Activated CD8-positive, alpha-beta T cell treated with anti-CD3 and anti-CD28 coated beads, Interleukin-2, amount 10 ng/mL, durations not matched to agents 7 days and 5 days (primary cell): ENCODE measurements at places on chromosomes 16 and 17. TPM values are rescaled to one million over a fixed set of nuclear protein-coding genes. Genes with fewer than 3 reads are reported as not detected.

GRCh38 chr16:73558219-73558618 lies 510.3 kb upstream of the ZFHX3 start:
- H3K4me3 ChIP-seq, result no peak overlapping the region
- H3K4me1 ChIP-seq, result no peaks in the 10 kb centered on the region
- H3K27ac ChIP-seq, result no peak overlapping the region
- H3K27me3 ChIP-seq, result no peaks in the 10 kb centered on the region
- no peaks in the 10 kb centered on the region for H3K36me3 ChIP-seq
- no peak for DNase-seq

GRCh38 chr16:63283721-63284120 lies 1247.5 kb upstream of the CDH8 start:
- no peaks in the 10 kb centered on the region for H3K36me3 ChIP-seq
- no peak overlapping the region for H3K27ac ChIP-seq
- no peak overlapping the region for H3K4me3 ChIP-seq
- DNase-seq, result no peak

GRCh38 chr16:31471875-31472708 lies at the start of gene TGFB1I1:
Gene TGFB1I1, plus strand, starts transcription at chr16:31472152. Its CDS starts 37 bp downstream, at chr16:31472189.
- H3K27ac ChIP-seq, result no peak within 1 kb of the TSS
- no peak for DNase-seq
- peaks cover 35% of the 10 kb centered on the region for H3K27me3 ChIP-seq

GRCh38 chr17:76246080-76247066 lies 6.1 kb upstream of the RNF157 start:
- H3K4me3 ChIP-seq, result peak overlapping the region; percentile 62
- peaks cover 3% of the 10 kb centered on the region for H3K36me3 ChIP-seq
- no peaks in the 10 kb centered on the region for H3K27me3 ChIP-seq
- H3K27ac ChIP-seq, result peak overlapping the region; percentile 91
- H3K4me1 ChIP-seq, result peaks cover 84% of the 10 kb centered on the region

SDK2 gene
- total RNA-seq, result 20.0 TPM

RANBP10 gene
- 30.5 TPM for total RNA-seq

ZP2 gene
- total RNA-seq, result not detected

- no peak overlapping the region for H3K4me3 ChIP-seq
- no peak for DNase-seq
- no peaks in the 10 kb centered on the region for H3K27me3 ChIP-seq
- H3K4me1 ChIP-seq, result no peaks in the 10 kb centered on the region
- H3K36me3 ChIP-seq, result peaks cover 3% of the 10 kb centered on the region
- no peak overlapping the region for H3K27ac ChIP-seq
Observed at GRCh38 chr17:64229815-64230728, 33.0 kb downstream of the TEX2 start.

GRCh38 chr17:43531955-43532354 lies 14.2 kb downstream of the ETV4 start:
- no peaks in the 10 kb centered on the region for H3K27me3 ChIP-seq
- H3K27ac ChIP-seq, result no peak overlapping the region
- H3K36me3 ChIP-seq, result peaks cover 5% of the 10 kb centered on the region
- no peak for DNase-seq

GRCh38 chr17:76683921-76684745 lies 26.6 kb downstream of the MXRA7 start:
- peaks cover 2% of the 10 kb centered on the region for H3K27me3 ChIP-seq
- H3K4me1 ChIP-seq, result peaks cover 10% of the 10 kb centered on the region
- no peak overlapping the region for H3K4me3 ChIP-seq
- no peak overlapping the region for H3K27ac ChIP-seq
- peaks cover 2% of the 10 kb centered on the region for H3K36me3 ChIP-seq
- no peak for DNase-seq

ABCA8 gene
- total RNA-seq, result not detected

ODAD4 gene
- total RNA-seq, result 0.97 TPM

KLHL10 gene
- not detected for total RNA-seq

DNA sequence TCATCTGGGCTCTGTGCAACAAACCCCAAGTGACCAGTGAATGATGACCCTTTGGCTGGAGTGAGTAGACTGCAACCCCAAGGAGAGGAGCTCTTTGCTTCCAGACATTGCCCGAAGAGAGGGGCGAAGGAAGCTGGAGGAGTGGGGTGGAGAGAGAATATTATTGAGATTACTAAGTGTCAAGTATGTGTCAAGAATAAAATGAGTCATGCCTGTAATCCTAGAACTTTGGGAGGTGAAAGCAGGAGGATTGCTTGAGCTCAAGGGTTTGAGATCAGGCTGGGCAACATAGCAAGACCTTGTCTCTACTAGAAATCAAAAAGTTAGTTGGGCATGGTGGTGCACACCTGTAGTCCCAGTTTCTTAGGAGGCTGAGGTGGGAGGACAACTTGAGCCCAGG lies 142.0 kb upstream of the CCL2 start:
- H3K4me1 ChIP-seq, result no peaks in the 10 kb centered on the region
- no peak for DNase-seq
- H3K4me3 ChIP-seq, result no peak overlapping the region
- H3K27ac ChIP-seq, result no peak overlapping the region

GRCh38 chr17:38746004-38746848 lies 1.9 kb downstream of the PCGF2 start:
- DNase-seq, result no peak
- no peak overlapping the region for H3K27ac ChIP-seq
- peaks cover 55% of the 10 kb centered on the region for H3K27me3 ChIP-seq
- no peaks in the 10 kb centered on the region for H3K36me3 ChIP-seq
- H3K4me1 ChIP-seq, result peaks cover 44% of the 10 kb centered on the region
- peak overlapping the region; percentile 34 for H3K4me3 ChIP-seq

- H3K27me3 ChIP-seq, result no peaks in the 10 kb centered on the region
- H3K4me3 ChIP-seq, result no peak overlapping the region
- no peaks in the 10 kb centered on the region for H3K4me1 ChIP-seq
- no peak overlapping the region for H3K27ac ChIP-seq
Observed at GRCh38 chr16:11950388-11950787, 8.5 kb upstream of the NPIPB2 start.

- no peaks in the 10 kb centered on the region for H3K27me3 ChIP-seq
- peak overlapping the region; percentile 98 for H3K27ac ChIP-seq
- peaks cover 38% of the 10 kb centered on the region for H3K36me3 ChIP-seq
- H3K4me3 ChIP-seq, result peak overlapping the region; percentile 86
- H3K4me1 ChIP-seq, result peaks cover 91% of the 10 kb centered on the region
- peak; percentile 82 for DNase-seq
Observed at GRCh38 chr17:416293-417206, 63.9 kb upstream of the RPH3AL start.

DNA sequence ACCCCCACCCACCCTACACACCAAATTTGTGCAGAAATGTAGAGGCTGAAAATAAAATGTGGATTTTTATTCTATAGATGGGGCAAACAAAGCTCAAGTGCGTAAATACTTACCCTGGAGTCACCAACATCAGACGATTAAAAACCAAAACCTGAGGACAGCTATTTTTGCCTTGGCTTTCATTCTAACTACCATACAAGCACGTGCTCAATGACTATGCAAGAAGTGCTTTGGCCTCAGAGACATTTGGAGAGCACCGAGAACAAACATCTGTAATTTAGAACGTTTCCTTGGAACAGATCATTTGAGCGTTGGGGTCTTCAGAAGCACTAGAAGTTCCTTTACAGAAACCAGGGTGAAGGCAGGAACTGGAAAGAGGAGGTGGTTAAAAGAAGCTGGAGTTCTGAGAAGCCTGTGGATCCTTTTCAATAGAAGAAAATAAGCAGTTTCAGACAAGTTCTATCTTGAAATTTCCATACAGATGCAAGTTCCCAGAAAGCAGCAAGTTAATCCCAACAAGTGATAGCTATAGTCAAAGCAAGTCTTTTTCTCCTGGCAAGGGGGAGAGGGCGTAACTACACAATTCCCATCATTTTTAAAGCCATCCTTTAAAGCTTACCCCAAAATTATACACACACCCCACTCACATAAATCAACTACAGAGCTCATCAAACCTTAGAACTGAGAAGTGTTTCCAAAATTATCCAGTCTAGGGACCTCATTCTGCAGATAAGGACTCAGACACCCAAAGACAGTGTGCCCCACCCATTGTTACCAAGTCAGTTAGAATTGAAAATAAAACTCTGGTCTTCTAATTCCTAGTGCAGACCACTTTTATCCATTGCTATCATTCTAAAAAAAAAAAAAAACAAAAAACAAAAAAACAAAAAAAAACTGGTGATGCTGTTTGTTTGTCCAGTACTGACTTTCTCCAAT lies 29.6 kb upstream of the CDRT4 start:
- peaks cover 34% of the 10 kb centered on the region for H3K36me3 ChIP-seq
- no peak overlapping the region for H3K4me3 ChIP-seq
- H3K27ac ChIP-seq, result no peak overlapping the region
- H3K27me3 ChIP-seq, result no peaks in the 10 kb centered on the region

MYLK3 gene
- total RNA-seq, result 0.23 TPM

GRCh38 chr17:67500261-67500660 lies 123.2 kb downstream of the PITPNC1 start:
- no peaks in the 10 kb centered on the region for H3K27me3 ChIP-seq
- DNase-seq, result no peak
- peaks cover 9% of the 10 kb centered on the region for H3K36me3 ChIP-seq
- H3K4me3 ChIP-seq, result no peak overlapping the region

KCNH4 gene
- total RNA-seq, result 0.05 TPM

GRCh38 chr17:29847118-29847517 lies 82.9 kb downstream of the SSH2 start:
- no peaks in the 10 kb centered on the region for H3K4me1 ChIP-seq
- H3K36me3 ChIP-seq, result peaks cover 2% of the 10 kb centered on the region

KRTAP3-2 gene
- not detected for total RNA-seq

DNA sequence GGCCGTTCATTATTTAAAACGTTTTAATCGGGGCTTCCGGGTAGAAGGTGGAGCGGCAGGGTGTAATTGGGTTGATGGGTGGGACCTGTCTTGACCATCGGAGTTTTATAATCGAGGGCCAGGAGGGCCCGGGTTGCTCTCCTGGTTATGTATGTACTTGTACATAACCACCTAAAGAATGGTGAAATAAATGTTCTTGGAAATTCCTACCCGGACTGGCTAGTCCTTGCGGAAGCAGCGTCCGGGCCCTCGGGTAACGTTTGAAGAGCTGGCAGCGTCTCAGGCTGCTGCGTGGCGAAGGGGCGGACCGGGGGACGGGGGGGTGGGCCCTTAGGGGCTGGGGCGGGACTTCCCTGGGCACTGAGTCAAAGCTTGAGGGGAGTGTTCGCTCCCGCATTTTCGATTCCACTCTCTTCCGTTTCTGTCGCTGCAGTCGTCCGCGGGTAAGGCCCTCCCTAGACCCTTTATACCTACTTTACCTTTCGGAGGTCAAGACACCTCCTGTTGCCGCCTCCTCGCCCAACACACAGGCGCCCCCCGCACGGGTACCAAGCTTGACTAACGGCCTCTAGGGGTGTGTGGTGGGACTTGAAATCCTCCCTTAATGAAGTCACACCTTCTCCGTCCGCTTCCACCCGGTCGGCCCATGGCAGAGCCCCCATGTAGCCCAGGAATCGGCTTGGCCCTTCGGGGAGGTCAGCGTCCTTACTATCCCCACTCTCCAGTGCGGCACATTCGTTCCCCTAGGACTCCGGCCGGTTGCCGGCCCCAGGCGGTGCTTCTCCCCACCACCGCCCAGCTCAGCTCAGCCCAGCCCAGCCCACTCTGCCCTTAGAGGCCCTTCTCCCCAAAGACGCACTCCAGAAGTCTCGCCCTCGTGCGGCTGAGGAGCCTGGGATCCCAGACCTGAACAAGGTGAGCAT lies at the start of gene TMEM106A:
TMEM106A (plus strand) TSS at position 396 of the 923 bp plus-strand sequence. CDS start 1,167 bp downstream, outside the sequence.
- peak; percentile 83 for DNase-seq
- H3K4me3 ChIP-seq, result peak within 1 kb of the TSS; percentile 90
- H3K27me3 ChIP-seq, result no peaks in the 10 kb centered on the region
- peaks cover 20% of the 10 kb centered on the region for H3K36me3 ChIP-seq
- H3K27ac ChIP-seq, result peak within 1 kb of the TSS; percentile 82
